A549 (cell line): ENCODE measurements at places on chromosomes 7 and 10. TPM values are rescaled to one million over a fixed set of nuclear protein-coding genes. Genes with fewer than 3 reads are reported as not detected.

BUD31 gene
- 97.0 to 105 TPM (median 105 TPM) in 3 replicates for polyA plus RNA-seq

LRRC17 gene
- 0.05 to 0.17 TPM in 2 of 3 replicates, not detected in the other for polyA plus RNA-seq

ABCC2 gene
- polyA plus RNA-seq = 164 to 192 TPM (median 173 TPM) in 3 replicates

PIK3AP1 gene
- 1.1 to 1.9 TPM (median 1.6 TPM) in 3 replicates for polyA plus RNA-seq

CFAP69 gene
- 1.6 to 1.9 TPM (median 1.6 TPM) in 3 replicates for polyA plus RNA-seq
